Activated CD4-positive, CD25-positive, alpha-beta regulatory T cell (primary cell): ENCODE measurements at places on chromosomes 5 and 9.
A peak's percentile ranks its signal among the peaks of the same experiment; 100 is the strongest.

DNA sequence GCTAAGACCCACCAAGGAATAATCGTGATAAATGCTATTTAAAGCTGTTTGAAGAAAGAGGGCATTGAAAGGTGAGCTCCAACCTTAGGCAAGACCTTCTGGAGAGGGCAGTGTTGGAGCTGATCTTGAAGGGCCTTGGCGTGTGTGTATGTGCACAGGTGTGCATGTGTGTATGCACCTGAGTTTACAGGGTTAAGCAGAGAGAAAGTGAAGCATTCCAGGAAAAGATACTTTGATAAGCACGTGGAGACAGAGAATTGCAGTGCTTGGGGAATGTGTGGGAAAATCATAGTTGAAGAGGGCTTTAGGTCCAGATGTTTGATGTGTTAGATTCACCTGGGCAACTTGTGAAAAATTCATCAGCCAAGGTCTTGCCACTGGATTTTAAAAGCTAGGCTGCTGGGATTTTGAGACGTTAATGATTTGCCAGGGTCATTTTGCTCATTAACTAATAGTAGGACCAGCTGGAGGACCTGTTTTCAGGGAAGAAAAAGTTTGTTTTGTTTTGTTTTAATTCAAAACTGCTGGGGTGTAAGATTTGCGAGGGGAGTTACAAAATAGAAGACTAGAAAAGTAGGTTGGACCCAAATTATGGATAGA lies 78.3 kb upstream of the ANKRD55 start:
- DNase-seq: no peak

- DNase-seq: no peak
Observed at GRCh38 chr5:170303549-170303948, 6.0 kb upstream of the LCP2 start.

- no peak for DNase-seq
Observed at GRCh38 chr9:69980041-69980440, 63.6 kb upstream of the MAMDC2 start.

GRCh38 chr5:113299591-113299990 lies 135.2 kb downstream of the TSSK1B start:
- DNase-seq: no peak

DNA sequence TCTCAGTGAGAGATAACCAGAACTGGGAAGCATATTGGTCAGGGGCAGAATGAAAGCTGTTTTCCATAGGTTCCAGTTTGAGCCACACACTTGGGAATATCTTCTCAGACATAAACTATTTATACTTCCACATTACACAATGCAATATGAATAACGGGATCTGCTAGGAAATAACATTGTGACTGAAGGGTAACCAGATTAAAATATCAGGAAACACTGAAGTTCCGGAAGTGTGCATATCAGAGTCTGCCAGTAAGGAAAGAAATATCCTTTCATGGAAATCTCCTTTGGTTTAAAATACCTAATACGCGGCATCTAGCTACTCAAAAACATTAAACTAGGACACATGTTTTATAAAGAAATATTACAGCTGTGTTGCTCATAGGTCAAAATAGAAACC lies 56.3 kb downstream of the ST8SIA4 start:
- DNase-seq: no peak

DNA sequence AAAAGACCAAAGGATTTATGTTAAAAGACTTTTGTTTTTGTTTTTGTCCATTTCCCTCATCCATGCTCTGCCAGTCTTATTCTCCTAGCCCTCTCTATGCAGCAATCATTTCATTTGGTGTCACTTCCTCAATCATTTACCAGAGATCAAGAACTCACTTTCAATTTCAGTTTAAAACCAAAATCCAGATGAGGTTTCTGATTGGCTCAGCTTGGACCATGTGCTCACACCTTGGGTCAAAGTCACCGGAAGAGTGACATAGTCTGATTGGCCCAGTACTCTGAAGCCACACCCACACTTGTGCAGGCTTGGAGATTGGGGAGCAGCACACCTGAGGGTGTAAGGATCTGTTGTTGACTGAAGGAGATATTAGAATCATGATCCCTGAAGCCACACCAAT lies 79.6 kb downstream of the TLR4 start:
- DNase-seq: no peak

GRCh38 chr9:9498128-9498527 lies 1114.7 kb downstream of the PTPRD start:
- no peak for DNase-seq

GRCh38 chr5:10329820-10330481 lies 22.2 kb upstream of the CMBL start:
- no peak for DNase-seq

GRCh38 chr9:135789838-135790291 lies 87.9 kb downstream of the KCNT1 start:
- DNase-seq: no peak

- no peak for DNase-seq
Observed at GRCh38 chr5:18566671-18567070, 932.4 kb downstream of the TAF11L14 start.

DNA sequence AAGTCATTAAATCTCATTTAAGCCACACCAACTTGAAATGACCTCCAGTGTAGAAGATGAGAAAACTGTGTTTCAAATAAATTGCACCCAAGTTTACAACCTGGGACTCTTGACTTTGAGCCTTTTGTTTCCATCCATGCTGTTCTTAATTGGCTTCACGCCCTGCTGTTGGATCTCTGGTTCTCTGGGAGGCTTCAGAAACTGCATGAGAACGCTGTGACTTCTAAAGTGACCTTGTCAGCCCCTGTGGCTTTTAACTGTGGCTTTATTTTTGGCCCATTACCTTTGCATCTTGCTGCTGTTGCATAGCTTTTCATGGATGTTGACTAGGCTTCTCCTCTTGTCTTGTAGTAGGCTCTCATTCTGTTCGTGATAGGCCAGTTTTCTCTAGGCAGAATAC lies 29.3 kb downstream of the TNFAIP8 start:
- DNase-seq: no peak

GRCh38 chr5:33457126-33457525 lies 16.4 kb downstream of the TARS1 start:
- no peak for DNase-seq

DNA sequence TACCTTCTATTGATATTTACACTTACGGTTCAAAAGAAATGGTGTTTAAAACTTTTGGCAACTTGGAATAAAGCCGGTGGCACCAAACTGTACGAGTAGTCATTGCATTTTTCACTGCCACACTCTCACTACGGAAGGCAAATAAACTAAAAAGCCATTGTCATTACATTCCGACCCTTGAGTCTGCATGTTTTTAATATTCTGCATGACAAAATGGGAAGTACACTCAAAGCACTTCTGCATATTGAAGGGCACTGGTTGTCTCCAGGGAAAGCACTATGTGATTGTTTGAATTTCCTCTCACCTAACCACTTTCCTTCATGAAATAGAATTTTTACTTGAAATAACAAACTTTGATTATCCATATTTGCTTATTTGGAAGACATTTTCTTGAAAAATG lies 426.3 kb downstream of the CETN3 start:
- DNase-seq: no peak

GRCh38 chr9:131651599-131651998 lies 88.3 kb downstream of the RAPGEF1 start:
- DNase-seq: no peak

- DNase-seq: no peak
Observed at GRCh38 chr5:176836811-176837706, 26.7 kb downstream of the UNC5A start.

- no peak for DNase-seq
Observed at GRCh38 chr5:95110118-95110517, 174.8 kb downstream of the MCTP1 start.

DNA sequence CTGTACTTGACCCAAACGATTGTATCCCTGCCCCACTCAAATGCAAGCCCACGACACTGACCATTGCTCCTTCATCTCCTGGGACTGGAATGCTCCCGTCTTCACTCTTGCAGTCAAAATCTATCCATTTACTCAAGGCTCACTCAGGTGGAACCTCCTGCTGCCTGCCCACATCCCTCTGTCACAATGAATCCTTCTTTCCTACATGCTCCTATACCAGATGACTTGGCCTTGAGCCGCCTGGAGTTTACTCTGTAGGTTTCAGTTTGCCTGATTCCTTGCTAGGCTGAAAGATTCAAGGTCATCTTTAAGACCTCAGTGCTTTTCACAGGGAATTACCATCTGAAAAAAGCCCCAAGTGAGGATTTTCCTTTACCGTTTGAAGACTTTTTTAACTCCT lies 264.1 kb downstream of the GLIS3 start:
- DNase-seq: no peak

- no peak for DNase-seq
Observed at GRCh38 chr9:76405868-76406267, 11.6 kb upstream of the RFK start.

DNA sequence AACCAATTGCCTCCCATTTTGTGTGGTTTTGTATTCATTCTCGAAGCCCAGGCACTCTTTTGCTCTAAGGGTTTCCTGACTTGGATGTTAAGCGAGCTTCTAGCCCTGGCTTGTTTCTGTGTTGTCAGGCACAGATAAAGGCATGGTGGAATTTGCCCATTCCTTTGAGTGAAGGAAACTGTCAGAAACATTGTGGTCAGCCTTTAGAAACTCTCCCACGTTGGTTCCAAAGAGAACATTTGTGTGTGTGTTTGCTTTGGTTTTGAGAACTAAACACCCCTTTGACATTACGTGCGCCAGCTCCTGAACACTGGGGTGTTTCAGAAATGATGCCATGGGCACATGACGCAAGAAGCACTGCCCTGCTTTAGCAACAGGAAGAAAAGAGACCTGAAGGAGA lies 320.9 kb downstream of the NTRK2 start:
- DNase-seq: no peak

DNA sequence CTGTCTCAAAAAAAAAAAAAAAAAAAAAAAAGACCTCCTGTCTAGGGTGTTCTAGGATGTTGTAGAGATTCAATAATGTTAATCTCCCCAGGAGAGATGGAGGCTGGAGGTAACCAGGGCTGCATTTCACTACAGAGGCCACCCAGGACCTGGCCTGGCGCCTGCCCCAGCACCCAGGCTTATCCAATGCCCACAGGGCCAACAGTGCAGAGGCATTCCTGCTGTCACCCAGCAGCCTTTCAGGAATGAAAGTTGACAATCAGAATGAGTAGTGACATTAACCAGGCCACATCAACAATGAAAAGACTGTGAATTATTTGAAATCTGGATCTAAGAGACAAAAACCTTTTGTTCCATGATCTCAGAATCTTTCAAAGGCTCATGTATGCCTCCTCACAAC lies 36.2 kb upstream of the GABRP start:
- no peak for DNase-seq

DNA sequence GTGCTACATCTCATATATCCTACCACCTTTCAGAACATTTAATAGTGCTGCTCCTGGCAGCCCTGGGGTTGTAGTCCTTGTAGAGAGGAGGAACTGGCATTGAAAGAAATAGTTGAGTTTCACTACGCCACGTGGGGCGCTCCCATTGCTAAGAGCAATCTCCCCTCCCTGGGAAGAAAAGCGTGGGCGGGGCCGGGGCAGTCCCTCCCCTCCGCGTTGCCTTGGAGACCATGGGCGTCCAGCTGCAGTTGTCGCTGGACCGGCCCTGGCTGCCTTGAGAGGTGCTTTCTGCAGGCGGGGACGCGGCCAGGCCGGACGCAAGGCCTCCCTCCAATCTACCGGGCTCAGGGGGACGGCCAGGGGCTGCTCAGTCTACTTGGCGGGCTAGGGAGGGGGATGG lies 368 bp upstream of the CCDC180 start:
- DNase-seq: no peak

DNA sequence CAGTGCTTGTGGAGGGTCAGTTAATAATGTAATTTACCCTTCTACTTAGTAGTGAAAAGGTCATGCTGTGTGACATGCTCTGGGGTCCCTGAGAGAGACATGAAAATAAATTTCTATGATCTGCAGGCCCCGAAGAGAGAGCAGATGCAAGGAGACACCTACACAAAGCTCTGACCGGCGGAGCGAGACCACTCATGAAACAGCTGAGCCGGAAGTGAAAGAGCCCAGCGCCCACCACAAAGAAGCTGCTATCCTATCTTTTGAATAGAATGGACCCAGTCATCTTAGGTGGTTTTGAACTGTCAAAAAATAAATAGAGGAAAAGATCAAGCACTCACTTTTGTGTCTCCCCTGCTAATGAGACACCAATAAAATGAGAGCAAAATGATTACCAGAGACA lies 190.0 kb downstream of the MED10 start:
- DNase-seq: no peak

DNA sequence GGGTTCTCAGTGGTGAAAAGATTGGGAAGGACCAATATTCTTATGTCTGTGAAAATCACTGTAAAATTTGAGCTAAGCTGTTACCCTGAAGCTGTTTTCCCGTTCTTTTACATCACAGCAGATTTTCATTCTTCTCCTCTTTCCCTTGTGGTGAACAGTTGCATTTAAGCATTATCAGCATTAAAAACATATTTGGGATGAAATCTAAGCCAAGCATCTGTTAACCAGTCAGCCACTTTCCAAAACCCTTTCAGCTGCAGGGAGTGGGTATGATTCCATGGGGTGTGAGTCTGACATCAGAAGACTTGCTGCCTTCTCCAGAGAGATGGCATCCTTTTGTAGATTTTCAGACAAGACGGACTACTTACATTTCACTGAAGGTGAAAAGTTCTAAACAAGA lies 97.2 kb downstream of the TRIO start:
- DNase-seq: no peak

GRCh38 chr5:179516221-179516620 lies 34.1 kb upstream of the RUFY1 start:
- no peak for DNase-seq

DNA sequence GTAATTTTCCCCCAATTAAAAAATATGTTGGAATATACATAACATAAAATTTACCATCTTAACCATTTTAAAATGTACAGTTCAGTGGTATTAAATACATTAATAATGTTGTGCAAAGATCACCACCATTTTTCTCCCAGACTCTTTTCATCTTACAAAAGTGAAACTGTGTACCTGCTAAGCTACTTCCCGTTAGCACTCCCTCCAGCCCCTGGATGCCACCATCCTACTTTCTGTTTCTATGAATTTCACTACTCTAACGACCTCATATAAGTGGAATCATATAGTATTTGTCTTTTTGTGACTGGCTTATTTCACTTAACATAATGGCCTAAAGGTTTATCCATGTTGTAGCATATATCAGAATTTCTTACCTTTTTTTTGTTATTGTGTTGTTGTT lies 112.9 kb downstream of the HSPA4 start:
- no peak for DNase-seq

DNA sequence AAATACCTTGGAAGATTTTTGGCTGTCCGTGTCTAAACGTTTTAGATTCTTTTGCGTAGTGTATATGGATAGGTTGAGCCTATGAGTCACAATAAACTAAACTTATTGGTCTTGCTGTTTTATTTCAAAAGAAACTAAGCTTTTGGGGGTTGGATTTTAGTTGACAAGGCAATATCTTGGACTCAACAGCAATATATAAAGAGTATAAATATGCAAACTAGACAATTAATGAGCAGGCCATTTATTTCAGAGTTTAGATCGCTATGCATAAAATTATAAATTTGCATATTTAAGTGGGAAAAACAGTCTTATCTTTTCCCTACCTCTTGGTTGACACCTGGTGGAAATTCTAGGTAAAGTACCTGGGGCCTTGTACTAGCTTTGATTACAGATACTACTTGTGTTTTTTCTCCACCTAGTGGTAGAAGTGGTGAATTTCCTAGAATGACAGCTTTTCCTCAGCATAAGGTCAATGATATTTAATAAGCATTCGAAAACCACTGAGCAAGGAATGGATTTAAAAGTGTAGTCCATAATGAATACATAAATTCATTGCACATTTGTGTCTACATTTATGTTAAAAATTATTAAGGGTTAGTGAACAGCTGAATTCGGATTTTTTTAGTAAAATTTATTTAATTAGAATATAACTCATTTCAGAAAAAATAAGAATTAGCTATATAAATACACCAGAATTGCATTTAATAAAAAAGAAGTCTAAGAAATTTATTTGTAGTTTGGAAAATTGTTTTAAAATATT lies 1.7 kb upstream of the ARRDC3 start:
- DNase-seq: peak; percentile 7

- DNase-seq: no peak
Observed at GRCh38 chr5:39264528-39264927, 45.2 kb upstream of the FYB1 start.
